ENCODE measurements at places on chromosomes 3 and 15. TPM values are rescaled to one million over a fixed set of nuclear protein-coding genes. Genes with fewer than 3 reads are reported as not detected.

MKRN3 gene
- not detected for total RNA-seq

SLC24A5 gene
- not detected for total RNA-seq

DUOXA2 gene
- 0.48 TPM for total RNA-seq

GPR176 gene
- 5.9 TPM for total RNA-seq

DNA sequence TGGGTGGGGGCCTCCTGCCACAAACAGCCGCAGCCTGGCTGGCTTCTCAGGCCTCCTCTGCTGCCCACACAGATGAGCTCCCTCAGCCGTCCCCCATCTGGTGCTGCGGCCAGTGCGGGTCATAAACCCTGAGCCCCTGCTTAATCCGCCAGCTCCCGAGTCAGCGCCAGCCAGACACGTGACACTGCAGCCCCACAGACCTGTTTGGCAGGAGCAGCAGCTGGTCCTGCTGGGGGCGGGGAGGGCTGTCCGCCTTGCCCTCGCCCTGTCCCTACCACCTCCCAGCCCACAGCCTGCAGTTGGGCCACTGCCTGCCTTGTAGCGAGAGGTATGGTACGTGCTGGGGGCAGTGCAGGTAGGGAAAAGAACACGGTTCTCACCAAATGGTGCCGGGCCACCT, 86.2 kb downstream of the IQSEC1 start:
- no peak for DNase-seq

DNA sequence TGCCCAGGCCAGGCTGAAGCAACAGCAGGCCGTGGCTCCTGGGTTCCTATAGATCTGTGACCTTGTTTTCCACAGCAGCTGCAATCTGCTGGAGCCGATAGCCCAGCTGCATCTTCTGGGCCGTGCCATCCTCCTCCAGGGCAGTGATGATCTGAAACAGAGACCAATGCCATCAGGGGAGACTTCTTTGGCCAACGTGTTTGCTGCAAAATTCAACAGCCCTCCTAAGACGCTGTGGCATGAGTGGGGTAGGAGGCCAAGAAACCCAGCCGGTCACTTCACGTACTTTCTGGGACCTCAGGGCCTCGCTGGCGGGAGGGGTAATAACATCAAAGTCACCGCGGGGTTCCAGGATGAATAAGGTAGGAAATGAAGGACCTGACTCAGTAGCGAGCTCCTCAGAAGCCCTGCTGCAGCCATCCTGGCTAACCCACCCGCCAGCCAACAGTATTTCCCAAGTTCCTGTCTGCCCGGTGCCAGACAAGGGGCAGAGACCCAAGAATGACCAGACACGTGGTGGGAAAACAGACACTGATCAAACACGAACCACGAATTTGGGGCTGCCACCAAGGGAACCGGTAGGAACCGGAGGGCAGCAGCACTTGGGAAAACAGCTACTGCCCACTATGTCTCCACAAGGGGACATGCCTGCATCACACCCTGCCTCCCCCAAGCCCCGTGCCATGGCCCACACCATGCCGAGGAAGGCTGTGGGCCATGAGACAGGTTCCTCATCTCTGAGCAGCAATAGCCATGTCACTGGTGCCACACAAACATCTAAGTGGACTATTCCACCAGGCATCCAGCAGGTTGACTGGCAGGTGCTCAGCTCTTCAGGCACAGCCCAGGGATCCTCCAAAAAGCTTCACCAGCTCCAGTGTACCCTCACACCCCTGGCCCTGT, 25.2 kb downstream of the PLXNB1 start:
- no peak for DNase-seq

Measured in lung (tissue), 17 donors.